ENCODE measurements at places on chromosomes 1 and 21. TPM values are rescaled to one million over a fixed set of nuclear protein-coding genes. Genes with fewer than 3 reads are reported as not detected.

- peak; percentile 37 for DNase-seq
Measured at GRCh38 chr1:111690306-111690617, 48.9 kb downstream of the INKA2 start.

DNA sequence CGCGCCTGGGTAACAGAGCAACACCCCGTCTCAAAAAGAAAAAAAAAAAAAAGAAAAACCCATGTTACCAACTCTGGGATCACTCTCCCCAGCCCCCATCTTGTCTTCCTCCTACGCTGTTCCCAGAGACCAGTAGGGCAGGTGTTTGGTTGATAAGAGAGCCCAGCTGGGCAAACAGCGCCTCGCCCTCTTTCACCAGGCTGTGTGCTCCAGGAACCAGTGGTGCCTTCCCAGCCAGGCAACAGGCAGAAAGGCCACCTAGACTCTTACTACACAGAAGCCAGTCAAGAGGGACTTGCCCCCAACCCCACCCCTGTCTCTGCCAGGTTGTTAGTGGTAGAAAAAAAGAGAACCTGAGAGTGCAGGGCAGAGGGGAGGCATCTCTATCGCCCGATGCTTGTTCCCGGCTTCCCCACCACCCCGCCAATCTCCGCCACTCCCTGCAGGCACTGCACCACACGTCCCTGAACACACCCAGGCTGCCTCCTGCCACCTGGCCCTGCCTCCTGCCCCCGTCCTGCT is 14.0 kb upstream of the CTRC start:
- DNase-seq = peak; percentile 91

DNA sequence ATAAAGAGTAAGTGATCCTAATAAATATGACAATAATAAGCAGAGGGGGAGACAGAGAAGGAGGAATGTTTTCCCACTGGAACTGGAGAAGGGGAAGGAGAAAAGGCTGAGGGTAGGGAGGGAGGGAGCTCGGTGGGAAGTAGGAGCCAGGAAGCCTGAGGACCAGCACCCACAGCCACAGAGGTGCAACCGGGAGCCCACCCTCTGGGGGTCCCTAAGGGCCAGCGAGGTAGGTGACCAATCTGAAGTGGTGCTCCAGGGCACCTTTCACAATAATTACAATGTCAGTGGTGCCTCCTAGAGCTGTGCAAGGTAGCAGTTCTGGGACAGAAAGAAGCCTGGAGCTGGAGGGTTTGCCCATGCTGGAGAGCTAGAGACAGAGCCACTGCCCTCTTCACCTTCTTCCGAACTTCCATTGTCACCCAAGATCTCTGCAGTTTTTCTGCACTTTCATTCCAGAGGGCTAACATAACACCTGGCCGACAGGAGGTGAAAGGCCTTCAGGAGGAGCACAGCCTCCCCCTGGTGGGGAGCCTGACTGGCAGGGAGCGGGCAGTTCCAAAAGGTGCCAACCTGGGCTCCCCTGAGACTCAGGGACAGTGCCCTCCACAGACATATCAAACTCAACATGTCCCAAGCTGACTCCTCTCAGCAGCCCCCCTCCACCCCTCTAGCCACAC is 4.1 kb upstream of the AHCYL1 start:
- peak; percentile 64 for DNase-seq

DNA sequence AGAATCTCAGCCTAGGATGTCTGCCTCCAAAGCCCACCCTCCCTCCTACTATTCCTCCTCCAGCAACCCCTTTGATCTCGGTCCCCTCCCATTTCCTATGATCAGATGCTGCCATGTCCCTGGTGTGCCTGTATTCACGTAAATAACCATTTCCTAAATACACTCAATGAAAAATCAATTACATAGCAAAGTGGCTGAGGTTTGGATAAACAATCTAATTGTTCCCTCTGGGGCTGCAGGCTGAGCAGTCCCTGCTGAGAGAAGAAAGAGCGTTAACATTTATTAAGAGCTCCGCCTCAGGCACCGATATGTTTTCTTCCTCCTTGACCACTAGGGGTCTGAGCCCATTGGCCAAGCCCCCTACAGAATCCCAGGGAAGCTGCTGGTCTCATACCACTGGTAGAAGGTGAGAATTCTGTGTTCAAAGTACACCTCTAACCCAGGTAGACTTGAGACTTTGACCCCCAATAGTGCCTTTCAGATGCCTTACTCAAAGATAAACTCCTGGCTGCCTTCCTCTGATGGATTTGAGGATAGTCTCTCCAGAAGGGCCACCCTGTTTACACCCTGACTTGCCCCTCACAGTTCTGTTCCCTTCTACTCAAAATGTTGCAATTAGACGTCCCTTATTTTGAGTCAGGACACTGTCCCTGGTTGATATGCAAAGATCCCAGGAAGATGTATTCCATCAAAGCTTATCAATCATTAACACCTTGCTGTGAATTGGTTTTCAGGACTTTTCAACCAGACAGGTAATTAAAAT is 33.9 kb upstream of the CAMK1G start:
- DNase-seq = no peak

Gene ETV3L
- total RNA-seq = not detected

DNA sequence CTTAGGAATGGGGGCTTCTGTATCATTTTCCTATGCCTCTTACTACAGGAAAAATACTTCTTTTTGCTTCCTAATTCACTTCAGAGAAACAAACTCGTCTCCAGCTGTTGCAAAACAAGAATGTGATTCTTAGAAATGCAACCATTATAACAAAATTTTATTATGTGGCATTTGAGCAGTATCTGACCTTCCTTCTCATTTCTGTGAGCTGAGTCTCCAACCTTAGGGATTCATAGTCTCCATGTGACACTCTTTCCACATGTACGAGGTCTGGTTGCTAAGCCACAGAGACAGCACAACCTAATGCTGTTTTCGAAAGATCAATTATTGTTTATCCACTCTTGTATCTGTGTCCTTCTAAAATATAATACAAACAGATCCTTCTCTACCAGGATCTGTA is 75.3 kb upstream of the RGS4 start:
- DNase-seq = no peak

DNA sequence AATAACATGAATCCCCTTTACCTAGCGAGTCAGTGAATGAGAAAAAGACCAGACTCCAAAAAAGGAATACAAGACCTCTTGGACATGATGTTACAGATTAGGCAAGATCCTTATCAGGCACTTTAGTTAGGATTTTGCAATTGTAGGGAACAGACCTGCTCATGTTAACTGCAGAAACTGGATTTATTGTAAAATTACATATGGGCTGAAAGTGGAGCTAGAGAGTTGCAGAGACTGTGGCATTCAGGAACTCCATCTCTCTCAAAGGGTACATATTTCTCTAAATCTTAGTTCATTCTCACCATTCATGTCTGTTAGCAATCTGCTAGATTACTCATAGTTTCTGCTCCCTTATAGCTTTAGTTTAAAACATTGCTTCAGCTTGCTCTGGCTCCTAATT is 142.2 kb downstream of the PAPPA2 start:
- DNase-seq = no peak

Gene DOP1B
- total RNA-seq = 49.2 TPM

GRCh38 chr1:119015547-119015946 is 27.4 kb upstream of the TBX15 start:
- DNase-seq = no peak

DNA sequence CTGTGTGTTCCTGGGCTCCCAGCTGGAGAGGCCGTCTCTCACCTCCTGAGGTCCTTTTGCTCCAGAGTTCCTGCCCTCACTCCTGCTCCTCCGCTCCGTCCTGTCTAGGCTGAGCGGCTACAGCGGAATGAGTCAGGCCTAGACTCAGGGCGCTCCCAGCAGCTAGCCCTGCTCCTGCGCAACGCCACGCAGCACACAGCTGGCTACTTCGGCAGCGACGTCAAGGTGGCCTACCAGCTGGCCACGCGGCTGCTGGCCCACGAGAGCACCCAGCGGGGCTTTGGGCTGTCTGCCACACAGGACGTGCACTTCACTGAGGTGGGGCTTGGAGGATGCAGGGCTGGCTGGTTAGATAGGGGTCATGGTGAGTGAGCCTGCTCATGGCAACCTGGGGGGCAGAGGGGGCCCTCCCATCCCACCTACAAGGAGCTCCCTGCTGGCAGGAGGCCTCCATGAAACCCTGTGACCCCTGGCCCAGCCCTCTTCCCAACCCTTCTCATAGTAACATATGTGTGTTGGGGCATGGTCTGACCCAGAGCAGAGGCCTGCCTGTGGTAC is 15.1 kb downstream of the PSRC1 start:
- DNase-seq = no peak

GRCh38 chr1:1669468-1670440 is 10.9 kb upstream of the CDK11B start:
- no peak for DNase-seq

DNA sequence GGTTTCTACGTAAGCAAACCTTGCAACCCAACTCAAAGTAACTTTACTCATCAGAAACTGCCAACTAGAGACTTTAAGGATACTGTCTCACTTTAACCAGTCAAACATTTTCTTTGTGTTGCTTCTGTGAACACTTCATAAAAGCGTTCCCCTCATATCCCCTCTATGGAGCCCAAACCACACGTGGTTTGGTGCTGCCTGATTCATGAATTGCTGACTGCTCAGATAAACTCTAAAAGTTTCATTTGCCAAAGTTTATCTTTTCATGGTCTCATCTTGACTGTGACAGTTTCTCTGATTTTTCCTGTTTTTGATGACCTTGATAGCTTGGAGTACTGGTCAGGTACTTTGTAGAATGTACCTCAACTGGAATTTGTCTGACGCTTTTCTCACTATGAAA is 14.6 kb upstream of the RWDD3 start:
- DNase-seq = no peak

DNA sequence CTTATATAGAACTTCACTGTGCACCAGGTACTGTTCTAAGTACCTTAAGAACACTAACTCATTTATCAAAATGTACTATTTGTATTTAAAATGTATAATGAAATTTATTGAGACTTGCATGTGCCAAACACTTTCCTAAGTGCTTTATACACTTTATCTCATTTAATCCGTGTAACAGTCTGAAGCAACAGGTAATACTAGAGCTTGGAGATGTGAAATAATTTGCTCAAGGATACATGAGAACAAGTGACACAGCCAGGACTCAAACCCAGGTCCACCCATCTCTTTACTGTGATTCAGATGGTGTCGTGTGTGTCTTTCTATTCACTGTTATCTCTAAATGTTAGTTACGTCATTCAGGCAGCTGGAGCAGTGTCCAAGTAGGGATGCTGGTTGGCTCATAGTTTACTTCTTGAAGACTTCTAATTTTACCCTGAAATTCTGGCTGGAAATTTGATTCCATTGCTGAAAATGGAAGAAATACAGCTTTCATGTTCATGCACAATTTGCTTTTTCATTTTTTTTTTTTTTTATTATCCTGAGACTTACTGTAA is 169.7 kb upstream of the UBE2U start:
- DNase-seq = peak; percentile 40

- DNase-seq = no peak
Measured at GRCh38 chr1:15189692-15190370, 36.3 kb downstream of the TMEM51 start.

Gene C1orf35
- total RNA-seq = 10.9 TPM
